ENCODE measurements at places on chromosomes 11 and 22.

DNA sequence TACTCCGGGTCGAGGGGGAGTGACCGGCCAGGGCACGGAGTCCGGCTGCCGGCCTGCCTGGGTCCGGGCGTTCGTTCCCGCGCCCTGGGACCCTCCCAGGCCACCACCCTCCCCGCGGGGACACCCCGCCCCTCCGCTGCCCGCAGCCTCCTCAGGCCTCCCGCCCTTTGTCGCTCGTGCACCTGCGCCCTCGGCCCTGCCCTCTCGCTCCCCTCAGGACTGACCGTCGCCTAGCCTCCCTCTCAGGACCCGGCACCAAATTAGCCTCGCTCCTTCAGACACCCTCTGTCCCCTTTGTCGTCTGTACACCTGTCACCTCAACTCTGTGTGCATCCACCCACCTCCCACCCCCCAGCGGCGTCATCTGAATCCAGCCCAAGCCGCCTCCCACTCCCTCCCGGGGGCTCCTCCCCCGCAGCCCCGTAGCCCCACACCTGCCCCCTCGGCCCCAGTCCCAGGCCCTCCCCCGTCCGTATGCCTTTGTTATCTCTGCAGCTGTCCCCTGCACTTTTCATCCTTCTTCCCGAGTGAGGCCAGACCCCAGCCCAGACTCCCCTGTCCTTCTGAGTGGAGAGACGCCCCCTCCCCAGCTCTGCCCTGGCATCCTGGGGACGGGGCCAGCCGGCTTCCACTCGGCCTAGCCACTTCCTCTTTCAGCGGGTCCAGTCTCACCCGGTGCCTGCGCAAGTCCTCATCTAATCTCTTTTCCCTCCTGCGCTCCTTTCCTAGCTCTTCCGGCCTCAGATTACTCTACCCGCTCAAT is 643 bp downstream of the TIGD3 start:
- no peak for DNase-seq

GRCh38 chr22:23268877-23269276 is 88.6 kb downstream of the BCR start:
- no peak for DNase-seq

DNA sequence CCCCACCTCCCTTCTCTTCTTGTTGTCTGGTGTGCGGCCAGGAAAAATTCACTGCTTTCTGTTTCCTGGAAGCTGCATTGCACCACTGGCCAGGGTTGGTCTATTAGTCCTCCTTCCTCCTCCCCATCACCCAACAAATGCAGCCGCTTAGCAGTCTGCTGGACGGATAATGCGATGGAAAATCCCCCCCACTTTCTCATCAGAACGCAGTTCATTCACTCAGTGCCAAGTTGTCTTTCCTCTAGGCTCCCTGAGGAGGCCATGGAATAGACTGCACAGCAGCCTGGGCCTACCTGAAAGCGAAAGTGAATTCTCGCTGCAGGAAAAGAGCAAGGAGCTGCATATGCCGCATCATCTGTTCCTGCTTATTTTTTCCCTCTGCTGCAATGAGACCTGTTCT is 513.6 kb downstream of the METTL15 start:
- no peak for DNase-seq

DNA sequence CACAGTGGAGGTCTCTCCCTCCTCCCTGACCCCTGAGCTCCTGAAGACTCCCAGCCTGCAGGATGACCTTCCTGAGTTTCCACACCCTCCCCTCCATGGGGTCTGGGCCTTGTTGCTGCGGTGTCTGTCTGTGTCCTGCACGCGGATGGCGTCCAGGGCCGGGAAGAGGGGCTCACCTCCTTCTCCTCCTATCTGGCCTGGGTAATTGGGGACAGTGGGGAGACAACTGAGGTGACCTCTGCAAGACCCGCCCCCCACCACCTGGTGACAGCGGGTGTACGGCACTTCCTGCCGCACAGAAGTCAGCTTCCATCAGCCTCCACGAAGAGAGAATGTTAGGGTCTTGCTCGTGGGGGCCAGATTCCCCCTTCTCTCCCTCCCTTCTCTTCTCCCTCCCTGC is 31.7 kb downstream of the LINC01488 start:
- DNase-seq: no peak

- no peak for DNase-seq
Observed at GRCh38 chr11:942823-943222, 17.2 kb downstream of the AP2A2 start.

GRCh38 chr22:44042249-44043218 is 18.4 kb downstream of the PARVB start:
- DNase-seq: no peak

GRCh38 chr11:46315033-46315738 is 32.1 kb upstream of the DGKZ start:
- no peak for DNase-seq

DNA sequence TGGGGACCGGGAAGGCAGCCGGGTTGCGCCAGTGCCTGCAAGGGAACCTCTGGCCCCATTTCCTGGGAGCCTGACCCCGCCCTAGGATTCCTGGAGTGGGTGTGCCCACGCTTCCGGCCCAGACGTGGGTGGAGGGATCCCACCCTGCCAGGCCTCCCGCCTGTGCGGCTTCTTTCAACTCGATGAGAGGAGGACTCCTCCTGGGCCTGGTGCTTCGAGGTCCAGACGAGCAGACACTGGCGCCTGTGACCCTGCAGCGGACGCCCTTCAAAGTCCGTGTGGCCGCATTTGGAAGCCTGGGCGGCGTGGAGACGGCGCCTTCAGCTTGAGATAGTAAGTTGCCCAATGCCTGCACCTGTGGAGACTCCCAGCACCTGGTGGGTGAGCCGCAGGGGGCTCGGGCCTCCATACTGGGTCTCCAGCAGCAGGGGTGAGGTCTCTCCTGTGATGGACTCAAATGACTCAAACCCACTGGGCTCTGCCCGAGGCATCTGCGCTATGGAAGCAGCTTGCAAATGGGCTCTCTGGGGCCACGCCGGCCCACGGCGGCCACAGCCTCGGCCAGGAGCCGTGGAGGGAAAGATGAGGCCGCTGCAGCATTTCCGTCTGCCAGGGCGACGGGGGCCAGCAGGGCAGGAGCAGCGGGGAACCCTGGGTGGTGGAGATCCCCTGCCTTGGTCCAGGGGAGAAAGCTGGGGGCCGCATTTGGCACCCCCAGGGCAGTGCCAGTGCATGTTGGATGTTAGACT is 64.3 kb upstream of the PPARA start:
- no peak for DNase-seq

DNA sequence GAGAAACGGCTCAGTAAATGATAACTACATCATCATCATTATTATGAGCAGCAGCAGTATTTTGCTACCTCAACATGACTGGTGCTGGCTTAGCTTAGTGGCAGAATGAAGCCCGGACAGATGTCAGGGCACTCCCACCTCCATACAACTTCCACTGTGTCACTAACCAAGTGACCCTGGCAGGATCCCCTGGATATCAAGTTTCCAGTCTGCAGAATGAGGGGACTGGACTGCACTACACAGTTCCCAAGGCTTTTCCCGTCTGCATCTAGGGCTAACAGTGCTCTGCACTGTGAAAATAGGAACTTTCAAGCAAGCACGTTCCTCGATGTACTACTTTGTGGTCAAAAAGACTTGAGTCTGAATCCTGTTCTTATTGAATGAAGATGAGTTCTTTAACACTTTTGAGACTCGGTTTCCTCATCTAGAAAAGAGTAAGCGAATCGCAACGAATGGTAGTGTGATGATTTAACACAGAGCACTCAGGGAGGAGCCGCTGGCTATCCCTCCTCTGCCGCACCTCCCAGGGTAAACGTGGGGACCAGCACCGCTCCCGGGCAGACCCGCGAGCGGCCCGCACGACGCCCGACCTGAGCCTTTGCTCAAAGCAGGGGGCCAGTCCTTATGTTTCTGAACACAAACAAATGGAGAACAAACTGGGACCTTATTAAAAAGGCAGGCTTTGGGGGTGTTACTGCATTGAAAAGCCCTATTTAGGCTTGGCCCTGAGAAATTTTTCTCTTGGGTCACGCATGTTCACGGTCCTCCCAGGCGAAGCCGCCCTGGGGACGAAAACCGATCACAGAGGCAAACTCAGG is 910 bp downstream of the CLTCL1 start:
- no peak for DNase-seq

GRCh38 chr22:50215297-50216054 is 14.7 kb downstream of the SELENOO start:
- no peak for DNase-seq

Data from NCI-H2081 treated with DMSO at 0.1 percent for 48 hours (cell line).